ENCODE measurements at places on chromosomes 2 and 18.
A peak's percentile ranks its signal among the peaks of the same experiment; 100 is the strongest.

- DNase-seq = no peak
Observed at GRCh38 chr2:133475610-133476009, 92.7 kb downstream of the NCKAP5 start.

DNA sequence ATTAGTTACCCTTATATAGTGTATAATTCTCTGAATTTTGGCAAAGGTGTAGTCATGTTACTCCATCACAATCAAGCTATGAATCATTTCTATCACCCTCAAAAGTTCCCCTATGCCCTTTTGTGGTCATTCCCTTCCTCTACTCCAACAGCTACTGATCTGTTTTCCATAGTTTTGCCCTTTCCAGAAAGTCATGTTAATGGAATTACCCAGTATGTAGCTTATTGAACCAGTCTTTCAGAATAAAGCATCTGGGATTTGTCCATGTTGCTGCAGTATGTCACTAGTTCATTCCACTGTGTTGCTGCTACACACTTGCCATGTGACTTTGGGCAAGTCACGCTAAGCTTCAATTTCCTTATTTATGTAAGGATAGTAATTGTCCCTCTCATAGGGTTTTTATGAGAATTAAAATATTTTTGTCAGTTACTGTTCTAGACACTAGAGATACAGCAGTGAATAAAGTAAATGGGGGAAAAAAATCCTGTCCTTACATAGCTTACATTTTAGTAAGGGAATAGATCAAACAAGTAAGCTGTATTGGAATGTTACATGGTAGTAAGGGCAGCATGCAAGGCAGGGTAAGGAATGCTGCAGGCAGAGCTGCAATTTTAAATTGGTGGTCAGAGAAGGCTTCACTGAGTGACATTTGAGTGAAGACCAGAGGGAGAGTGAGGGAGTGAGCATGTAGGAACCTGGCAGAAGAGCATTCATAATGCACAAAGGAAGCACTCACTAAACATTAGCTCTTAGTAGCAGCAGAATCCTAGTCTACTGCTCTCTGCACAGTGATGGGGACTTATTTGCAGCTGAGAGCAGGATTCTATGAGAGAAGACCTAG lies 80.3 kb upstream of the TSPYL6 start:
- DNase-seq = no peak

DNA sequence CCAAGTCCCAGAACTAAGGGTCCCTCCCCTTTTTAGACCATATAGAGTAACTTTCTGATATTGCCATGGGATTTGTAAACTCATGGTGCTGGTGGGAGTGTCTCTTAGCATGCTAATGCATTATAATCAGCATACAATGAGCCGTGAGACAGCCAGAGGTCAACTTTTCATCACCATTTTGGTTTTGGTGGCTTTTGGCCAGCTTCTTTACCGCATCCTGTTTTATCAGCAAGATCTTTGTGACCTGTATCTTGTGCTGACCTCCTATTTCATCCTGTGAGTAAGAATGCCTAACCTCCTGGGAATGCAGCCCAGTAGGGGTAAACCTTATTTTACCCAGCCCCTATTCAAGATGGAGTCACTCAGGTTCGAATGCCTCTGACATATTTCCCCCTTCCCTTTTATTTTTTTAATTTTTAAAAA lies 148.2 kb downstream of the PHLPP1 start:
- DNase-seq = no peak

DNA sequence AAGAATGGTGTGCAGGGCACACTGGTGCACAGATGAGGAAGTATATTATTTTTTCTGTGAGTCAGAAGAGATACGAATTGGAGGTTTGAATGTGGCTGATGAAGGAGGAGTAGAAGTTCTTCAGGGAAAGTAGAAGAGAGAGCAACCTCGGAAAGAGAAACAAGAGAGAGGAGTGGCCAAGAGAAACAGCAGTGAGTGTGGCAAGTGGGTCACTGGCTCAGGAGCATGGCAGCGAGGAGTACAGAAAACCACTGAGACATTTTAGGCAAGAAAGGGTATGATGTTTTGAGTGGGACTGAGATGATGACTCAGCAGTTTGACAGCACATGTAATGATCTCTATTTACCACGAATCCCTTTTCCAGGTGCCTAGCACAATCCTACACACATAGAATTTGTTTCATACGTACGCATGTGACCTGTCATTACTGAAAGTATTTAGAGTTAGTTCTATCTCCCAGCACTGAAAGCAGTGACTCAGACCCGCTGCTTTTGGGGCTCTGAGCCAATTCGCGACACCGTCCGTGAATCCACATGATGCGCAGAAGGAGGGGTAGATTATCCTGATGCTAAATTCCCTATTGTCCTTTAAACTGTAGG lies 915.4 kb downstream of the DCDC2C start:
- no peak for DNase-seq

- DNase-seq = peak; percentile 47
Observed at GRCh38 chr2:133841900-133842299, 273.6 kb upstream of the NCKAP5 start.

DNA sequence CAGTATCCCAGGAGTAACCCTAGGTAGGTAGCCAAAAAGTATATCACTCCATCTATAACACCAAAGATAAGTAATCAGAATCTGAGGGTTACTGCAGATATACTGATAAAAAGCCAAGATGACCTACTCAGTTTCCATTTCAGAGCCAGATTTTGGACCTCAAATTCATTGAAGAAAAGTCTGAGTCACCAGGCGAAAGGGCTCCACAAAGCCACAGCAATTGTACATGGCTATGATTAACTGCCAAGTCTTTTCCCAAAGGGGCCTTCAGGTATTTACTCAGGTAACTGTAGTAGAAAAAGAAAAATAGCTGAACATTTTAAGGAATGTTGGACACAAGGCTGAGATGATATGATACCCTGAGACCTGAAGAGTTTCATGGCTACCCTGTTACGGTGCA lies 75.6 kb upstream of the KCNH7 start:
- no peak for DNase-seq

DNA sequence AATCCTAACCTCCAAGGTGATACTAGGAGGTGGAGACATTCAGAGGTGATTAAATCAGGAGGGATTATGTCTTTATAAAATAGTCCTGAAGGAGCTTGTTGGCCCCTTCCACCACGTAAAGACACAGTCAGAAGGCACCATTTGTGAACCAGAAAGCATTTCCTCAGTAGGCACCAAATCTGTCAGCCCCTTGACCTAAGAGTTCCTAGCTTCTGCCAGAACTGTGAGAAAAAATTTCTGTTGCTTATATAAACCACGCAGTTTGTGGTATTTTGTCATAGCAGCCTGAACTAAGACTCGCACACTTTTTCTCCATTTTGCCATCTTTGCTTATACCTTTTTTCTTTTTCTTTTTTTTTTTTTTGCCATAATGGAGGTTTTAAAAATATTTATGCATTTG lies 18.6 kb upstream of the NARS1 start:
- no peak for DNase-seq

DNA sequence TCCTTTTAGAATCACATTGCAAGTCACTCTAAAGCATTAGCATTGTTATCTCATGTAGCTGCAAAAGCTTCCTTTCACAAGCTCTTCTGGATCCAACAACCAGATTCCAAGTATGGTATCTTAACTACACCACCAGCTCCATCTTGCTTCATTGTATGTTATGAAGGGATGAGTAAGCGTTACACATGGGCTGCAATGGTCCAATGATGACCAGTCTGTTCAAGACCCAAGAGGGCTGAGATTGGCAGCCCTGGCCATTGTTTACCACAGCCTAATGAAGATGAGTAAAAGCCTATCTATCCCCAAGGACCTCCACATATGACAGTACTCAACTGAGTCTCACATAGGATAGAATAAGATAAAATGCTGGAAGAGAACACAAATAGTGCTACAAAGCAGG lies 6.3 kb downstream of the CFLAR start:
- DNase-seq = no peak

DNA sequence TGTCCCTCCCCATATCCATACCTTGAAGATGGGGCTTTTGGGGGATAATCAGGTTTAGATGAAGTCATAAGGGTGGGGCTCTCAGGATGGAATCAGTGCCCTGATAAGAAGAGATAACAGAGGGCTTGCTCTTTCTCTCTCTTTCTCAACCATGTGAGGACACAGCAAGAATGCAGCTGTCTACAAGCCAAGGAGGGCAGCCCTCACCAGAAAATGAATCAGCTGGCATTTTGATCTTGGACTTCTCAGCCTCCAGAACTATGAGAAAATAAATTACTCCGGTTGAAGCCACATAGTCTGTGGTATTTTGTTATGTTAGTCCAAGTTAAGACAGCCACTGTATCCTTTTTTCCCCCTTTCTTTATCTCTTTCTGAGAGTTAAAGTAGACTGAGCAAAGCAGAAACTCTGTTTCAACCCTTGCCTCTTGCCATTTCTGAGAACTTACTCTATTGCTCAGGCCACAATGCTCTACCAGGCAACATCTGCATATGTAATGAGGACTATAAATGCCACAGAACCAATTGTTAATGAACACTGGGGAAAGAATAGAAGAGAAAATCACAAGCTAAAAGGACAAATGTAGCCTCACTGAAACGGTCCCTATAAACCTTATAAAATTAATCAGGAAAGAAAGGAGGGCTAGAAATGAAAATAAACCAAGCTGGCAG lies 56.9 kb downstream of the SRBD1 start:
- DNase-seq = no peak

- no peak for DNase-seq
Observed at GRCh38 chr2:162344617-162344950, 652 bp downstream of the GCA start.

DNA sequence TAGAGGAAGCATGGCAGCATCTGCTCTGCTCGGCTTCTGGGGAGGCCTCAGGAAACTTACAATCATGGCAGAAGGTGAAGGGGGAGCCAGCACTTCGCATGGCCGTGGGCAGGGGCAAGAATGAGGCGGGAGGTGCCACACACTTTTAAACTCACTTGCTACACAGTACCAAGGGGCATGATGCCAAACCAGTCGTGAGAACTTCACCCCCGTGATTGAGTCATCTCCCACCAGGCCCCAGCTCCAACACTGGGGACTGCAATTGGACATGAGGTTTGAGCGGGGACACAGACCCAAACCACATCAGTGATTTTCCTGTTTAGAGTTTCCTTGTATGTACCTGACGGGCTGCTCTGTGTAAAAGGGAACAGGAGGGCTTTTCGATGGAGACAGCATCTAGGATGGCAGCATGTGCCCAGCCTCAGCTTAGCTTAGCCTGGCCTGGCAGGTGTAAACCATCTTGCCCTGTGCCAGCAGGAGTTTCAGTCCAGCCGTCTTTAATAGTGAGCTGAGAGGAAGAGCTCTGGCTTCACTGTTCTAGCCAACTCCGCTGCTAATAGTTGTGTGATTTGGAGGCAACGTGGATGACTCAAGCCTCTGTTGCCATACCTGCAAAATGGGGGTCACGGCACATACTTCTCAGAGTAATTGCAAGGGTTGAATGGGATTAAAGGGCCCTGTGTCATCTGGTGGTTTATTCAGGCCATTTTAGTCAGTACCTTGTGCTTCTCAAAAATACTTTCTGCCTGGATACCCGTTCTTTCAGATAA lies 101.8 kb downstream of the ASAP2 start:
- no peak for DNase-seq

- DNase-seq = no peak
Observed at GRCh38 chr2:222115296-222115695, 183.5 kb downstream of the PAX3 start.

DNA sequence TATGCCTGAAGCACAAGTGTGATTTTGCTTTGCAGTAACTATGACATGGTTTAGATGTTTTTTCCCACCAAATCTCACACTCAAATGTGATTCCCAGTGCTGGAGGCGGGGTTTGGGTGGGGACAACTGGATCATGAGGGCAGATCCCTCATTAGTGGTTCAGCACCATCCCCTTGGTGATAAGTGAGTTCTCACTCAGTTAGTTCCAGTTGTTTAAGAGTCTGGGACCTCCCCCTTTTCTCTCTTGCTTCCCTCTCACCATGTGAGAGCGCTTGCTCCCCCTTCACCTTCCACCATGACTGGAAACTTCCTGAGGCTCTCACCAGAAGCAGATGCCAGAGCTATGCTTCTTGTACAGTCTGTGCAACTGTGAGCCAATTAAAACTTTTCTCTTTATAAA lies 102.9 kb downstream of the NBAS start:
- no peak for DNase-seq

DNA sequence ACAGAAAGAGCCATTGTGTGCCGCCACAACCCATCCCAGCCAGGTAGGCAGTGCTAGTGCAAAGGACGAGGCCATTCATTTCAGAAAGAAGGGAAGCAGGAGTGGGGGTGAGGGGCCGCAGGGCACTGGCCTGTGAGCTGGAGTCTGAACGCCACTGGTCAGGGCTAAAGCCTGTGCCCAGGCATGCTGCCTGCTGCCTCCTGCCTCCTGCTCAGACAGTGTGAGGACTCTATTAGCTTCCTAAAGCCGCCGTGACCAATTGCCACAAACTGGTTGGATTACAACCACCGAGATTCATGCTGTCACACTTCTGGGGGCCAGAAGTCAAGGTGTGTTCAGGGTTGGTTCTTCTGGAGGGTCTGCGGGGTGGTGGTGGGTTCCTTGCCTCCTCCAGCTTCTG lies 21.2 kb downstream of the ACKR3 start:
- no peak for DNase-seq

DNA sequence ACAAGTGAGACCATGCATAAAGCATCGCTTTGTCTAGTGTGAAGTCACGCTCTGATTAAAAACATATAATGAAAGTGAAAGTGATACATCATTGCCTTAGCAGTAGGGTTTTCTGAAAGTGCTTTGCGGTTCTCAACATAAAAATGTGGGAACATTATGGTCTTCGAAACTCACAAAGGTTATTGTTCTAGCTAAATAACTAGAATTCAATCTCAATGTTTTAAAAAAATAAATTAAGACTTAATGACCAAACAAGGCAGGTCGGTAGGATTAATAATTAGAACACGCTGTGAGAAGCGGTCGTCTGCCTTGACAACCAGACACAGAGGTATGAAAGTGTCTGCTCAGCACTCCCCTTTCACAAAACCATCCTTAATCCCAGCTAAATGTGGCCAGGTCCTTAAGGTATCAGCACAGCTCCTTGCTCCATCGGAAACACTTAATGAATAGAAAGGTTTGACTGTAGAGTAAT lies 42.2 kb downstream of the KLHL14 start:
- no peak for DNase-seq

GRCh38 chr18:9055185-9055584 lies 47.3 kb upstream of the NDUFV2 start:
- DNase-seq = no peak

DNA sequence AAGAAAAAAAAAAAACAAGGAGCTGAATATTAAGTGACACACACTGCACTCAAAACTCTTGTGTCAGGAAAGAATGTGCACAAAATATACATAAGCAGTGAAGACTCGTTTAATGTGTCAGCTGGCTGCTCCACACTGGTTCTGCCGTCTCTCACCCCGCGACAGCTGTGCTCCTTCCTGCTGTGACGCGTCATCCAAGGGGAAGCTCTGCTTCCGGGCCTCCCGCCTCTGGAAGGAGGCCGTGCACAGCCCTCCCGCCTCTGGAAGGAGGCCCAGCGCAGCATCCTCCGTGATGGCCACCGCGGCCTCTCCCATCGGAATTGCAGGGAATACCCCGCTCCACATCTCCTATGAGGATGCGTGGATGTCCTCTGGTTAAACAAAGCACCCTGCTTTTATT lies 151.0 kb downstream of the HDAC4 start:
- peak; percentile 80 for DNase-seq

- no peak for DNase-seq
Observed at GRCh38 chr2:201021914-201022313, 49.6 kb downstream of the HYCC2 start.

GRCh38 chr18:57595347-57595746 lies 8.8 kb upstream of the FECH start:
- DNase-seq = no peak

- no peak for DNase-seq
Observed at GRCh38 chr2:84481702-84482101, 22.6 kb upstream of the SUCLG1 start.
